ENCODE measurements at places on chromosomes 1 and 21.

DNA sequence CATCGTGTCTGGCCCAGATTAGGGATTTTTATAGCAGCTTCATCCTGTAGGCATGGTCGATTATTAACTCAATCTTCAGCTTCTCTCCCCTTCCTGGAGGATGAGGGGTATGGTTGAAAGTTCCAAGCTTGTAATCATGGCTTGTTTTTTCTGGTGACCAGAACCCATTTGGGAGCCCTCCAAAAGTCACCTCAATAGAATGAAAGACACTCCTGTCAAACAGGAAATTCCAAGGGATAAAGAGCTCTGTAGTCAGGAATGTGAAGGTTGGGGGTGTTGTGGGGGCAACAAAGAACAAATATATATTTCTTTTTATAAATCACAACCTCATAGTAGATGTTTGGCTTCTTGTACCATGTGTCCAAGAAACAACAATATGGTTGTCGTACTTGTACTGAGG lies 212.7 kb upstream of the ESRRG start:
- H3K36me3 ChIP-seq: no peaks in the 10 kb centered on the region
- H3K27ac ChIP-seq: no peak overlapping the region
- no peaks in the 10 kb centered on the region for H3K4me1 ChIP-seq
- no peak overlapping the region for H3K4me3 ChIP-seq
- no peak for DNase-seq

DNA sequence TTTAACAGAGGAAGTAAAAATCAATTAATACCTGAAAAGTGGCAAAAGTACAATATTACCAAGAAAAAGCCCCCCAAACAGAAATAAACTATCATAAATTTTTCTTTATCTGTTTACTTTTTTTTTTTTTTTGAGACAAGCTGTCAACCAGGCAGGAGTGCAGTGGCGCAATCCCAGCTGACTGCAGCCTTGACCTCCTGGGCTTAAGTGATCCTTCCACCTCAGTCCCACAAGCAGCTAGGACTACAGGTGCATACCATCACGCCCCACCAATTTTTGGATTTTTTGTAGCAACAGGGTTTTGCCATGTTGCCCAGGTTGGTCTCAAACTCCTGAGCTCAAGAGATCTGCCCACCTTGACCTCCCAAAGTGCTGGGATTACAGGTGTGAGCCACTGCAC lies 8.0 kb downstream of the TFB2M start:
- no peak overlapping the region for H3K4me3 ChIP-seq
- no peaks in the 10 kb centered on the region for H3K27me3 ChIP-seq
- no peak for DNase-seq
- no peaks in the 10 kb centered on the region for H3K4me1 ChIP-seq
- no peak overlapping the region for H3K27ac ChIP-seq

DNA sequence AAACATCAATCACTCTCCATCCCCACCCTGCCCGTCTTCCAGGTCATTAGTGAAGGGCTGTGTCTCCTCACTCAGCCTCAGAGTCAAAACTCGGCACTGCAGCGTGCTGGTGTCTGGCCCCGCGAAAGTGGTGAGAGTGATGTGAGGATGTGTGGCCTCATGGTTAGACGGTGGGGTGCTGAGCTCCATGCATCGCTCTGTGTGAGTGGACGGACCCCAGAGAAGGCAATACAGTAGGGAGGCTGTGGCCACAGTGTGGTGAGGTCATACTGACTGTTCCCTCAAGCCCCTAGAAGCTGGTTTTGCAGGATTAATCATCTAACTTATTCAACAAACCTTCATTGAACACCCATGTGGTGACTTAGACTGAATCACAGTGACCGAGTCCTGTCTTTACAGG lies 329.9 kb upstream of the AJAP1 start:
- DNase-seq: no peak
- no peak overlapping the region for H3K27ac ChIP-seq
- H3K36me3 ChIP-seq: no peaks in the 10 kb centered on the region
- no peak overlapping the region for H3K4me3 ChIP-seq
- no peaks in the 10 kb centered on the region for H3K27me3 ChIP-seq

DNA sequence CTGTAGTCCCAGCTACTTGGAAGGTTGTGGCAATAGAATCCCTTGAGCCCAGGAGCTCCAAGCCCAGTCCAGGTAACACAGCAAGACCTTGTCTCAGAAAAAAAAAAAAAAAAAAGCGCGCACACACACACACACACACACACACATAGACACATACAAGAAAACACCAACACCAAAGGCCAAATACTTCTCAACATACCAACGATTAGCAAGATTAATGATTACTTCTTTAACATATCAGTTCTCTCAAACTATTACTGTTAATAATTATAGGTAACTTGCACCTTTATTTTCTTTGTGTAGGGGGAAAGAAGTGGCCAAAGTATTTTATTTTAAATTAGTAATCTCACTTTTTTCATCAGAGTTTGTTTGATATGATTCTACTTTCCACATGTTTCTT lies 289.5 kb upstream of the ADGRL2 start:
- no peaks in the 10 kb centered on the region for H3K27me3 ChIP-seq
- no peaks in the 10 kb centered on the region for H3K36me3 ChIP-seq
- no peaks in the 10 kb centered on the region for H3K4me1 ChIP-seq
- no peak overlapping the region for H3K4me3 ChIP-seq
- DNase-seq: no peak
- no peak overlapping the region for H3K27ac ChIP-seq

DNA sequence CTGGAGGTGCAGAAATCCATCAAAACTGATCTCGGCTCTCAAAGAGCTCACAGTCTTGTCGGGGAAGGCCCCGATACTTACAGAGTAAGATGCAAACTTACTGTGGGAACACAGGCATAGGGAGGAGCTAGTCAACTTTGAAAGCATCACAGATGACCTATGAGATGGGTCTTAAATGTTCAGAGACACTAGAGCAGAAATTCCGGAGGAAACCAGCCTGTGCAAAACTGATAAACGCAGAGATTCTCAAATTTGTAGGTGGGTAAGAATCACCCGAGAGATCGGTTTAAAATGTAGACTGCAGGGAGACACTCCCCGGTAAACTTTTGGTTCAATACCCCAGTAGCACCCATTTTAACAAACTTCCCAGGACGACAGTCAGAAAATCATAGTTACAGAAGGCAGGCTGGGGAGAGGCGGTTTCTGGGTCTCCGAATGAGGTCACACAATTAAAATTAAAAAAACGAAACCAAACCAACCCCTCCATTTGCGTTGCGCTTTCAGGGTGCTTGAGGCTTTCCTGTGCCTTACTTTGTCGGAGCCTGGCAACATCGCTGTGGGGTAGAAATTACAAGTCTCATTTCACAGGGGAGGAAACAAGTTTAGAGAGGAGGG lies 755 bp upstream of the THRAP3 start:
- peaks cover 38% of the 10 kb centered on the region for H3K4me1 ChIP-seq
- H3K27me3 ChIP-seq: no peaks in the 10 kb centered on the region
- peak overlapping the region; percentile 91 for H3K27ac ChIP-seq

DNA sequence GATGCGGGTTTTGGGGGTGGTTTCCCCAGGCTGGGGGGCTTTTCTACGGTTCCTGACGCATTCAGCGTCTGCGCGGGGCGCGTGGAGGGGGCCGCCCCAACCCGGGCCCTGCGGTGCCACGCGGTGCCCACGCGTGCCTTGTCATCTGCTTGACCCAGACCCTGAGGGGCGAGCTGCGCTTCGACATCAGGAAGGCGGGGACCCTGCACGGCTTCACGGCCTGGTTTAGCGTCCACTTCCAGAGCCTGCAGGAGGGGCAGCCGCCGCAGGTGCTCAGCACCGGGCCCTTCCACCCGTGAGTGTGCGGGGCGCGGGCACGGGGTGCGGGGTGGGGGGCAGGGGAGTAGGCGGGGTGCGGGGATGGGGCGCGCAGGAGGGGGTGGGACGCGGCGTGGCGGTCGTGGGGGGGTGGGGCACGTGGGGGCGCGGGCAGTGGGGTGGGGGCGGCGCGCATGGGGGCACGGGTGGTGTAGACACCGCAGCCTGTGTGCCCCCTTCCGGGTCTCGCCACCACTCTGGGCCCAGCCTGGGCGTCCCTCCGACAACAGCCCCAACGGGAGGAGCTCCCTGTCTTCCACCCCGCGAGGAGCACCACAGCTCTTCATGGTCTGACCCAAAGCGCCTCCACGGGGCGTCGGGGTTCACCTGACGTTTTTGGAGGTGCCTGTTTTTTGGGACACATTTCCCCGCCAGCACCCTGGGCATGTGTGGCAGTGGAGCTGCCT lies 26.3 kb downstream of the PRMT2 start:
- no peak for DNase-seq
- peaks cover under 1% of the 10 kb centered on the region for H3K4me1 ChIP-seq
- H3K27me3 ChIP-seq: no peaks in the 10 kb centered on the region
- H3K27ac ChIP-seq: peak overlapping the region; percentile 57
- H3K4me3 ChIP-seq: peak overlapping the region; percentile 28
- H3K36me3 ChIP-seq: peaks cover 49% of the 10 kb centered on the region

GRCh38 chr21:16071761-16072160 lies 342.0 kb downstream of the USP25 start:
- no peak for DNase-seq
- H3K36me3 ChIP-seq: no peaks in the 10 kb centered on the region
- no peak overlapping the region for H3K27ac ChIP-seq
- no peaks in the 10 kb centered on the region for H3K27me3 ChIP-seq

- H3K27ac ChIP-seq: no peak overlapping the region
- no peaks in the 10 kb centered on the region for H3K36me3 ChIP-seq
- H3K4me3 ChIP-seq: no peak overlapping the region
- DNase-seq: no peak
- H3K4me1 ChIP-seq: no peaks in the 10 kb centered on the region
Measured at GRCh38 chr1:3687504-3687903, 35.2 kb downstream of the TP73 start.

DNA sequence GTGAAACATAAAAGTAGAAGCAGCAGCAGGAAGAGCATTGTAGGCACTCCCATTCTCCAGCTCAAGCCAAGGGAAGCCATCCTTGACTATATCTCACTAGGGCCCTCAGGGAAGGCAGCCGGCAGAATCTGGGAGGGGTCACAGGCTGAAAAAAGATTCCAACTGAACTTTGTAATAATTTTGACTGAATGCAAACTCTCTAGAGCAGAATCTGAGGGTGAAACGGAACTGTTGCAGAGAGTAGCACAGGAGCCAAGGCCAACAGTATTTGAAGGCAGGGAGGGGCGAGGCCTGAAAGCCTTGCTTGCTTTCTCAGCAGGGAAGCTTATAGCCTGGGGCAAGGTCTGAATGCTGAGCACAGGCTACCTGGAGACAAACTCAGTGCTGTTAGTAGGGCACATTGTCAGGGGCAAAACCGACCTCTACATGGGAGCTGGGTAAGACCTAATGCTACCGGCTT lies 180.6 kb downstream of the COL24A1 start:
- H3K4me1 ChIP-seq: no peaks in the 10 kb centered on the region
- DNase-seq: no peak
- H3K36me3 ChIP-seq: no peaks in the 10 kb centered on the region
- no peak overlapping the region for H3K4me3 ChIP-seq
- no peaks in the 10 kb centered on the region for H3K27me3 ChIP-seq
- no peak overlapping the region for H3K27ac ChIP-seq

DNA sequence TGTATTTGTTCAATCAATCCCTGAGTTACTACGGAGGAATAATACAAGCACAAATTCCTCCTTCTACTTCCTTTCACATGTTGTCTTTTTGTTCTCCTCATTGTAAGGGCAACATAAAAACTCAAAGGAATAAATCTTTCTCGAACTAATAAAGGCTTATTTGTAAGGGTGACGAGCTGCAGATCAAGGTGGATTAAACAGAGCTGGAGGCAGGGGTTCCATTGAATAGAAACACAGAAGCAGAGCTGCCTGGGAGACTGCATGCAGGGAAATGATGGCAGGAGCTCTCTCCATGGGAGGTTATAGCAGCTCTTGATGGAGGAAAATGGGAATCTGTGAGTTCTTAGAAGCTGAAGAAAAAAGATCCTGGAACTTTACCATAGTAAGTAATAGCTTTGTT lies 160.2 kb downstream of the CYYR1 start:
- DNase-seq: no peak
- no peak overlapping the region for H3K4me3 ChIP-seq
- no peaks in the 10 kb centered on the region for H3K27me3 ChIP-seq

GRCh38 chr1:59410457-59410856 lies 113.6 kb downstream of the FGGY start:
- no peaks in the 10 kb centered on the region for H3K36me3 ChIP-seq
- peaks cover 6% of the 10 kb centered on the region for H3K4me1 ChIP-seq
- no peaks in the 10 kb centered on the region for H3K27me3 ChIP-seq
- DNase-seq: no peak
- no peak overlapping the region for H3K4me3 ChIP-seq

GRCh38 chr1:109509176-109510134 lies at the start of gene AMIGO1:
TSS of gene AMIGO1 (minus strand) at chr1:109509727. CDS start at chr1:109508912, 815 bp downstream.
- H3K27me3 ChIP-seq: no peaks in the 10 kb centered on the region
- no peaks in the 10 kb centered on the region for H3K36me3 ChIP-seq
- peak within 1 kb of the TSS; percentile 98 for H3K4me3 ChIP-seq
- H3K4me1 ChIP-seq: no peaks in the 10 kb centered on the region
- DNase-seq: no peak

GRCh38 chr1:159664247-159664646 lies 50.1 kb downstream of the CRP start:
- H3K27ac ChIP-seq: no peak overlapping the region
- H3K36me3 ChIP-seq: no peaks in the 10 kb centered on the region
- no peaks in the 10 kb centered on the region for H3K27me3 ChIP-seq
- no peak overlapping the region for H3K4me3 ChIP-seq
- no peaks in the 10 kb centered on the region for H3K4me1 ChIP-seq
- DNase-seq: no peak

DNA sequence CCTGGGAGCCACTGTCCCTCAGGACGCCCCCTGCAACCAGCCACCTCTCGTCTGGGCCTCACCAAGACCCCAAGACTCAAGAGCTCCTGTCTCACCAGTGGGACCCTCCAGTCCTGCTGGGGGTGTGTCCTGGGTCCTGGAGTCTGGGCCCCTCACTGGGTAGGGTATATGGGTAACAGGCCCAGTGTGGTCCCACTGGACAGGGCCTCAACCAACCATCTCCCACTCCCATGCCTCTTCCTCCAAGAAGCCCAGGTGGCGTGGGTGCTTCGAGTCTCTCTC lies 725 bp upstream of the VWA1 start:
- peak overlapping the region; percentile 34 for H3K4me3 ChIP-seq
- peaks cover 15% of the 10 kb centered on the region for H3K4me1 ChIP-seq
- peaks cover 3% of the 10 kb centered on the region for H3K27me3 ChIP-seq
- H3K36me3 ChIP-seq: no peaks in the 10 kb centered on the region
- DNase-seq: no peak
- H3K27ac ChIP-seq: peak overlapping the region; percentile 82

GRCh38 chr1:32888134-32888533 lies 1.8 kb downstream of the HPCA start:
- no peak overlapping the region for H3K27ac ChIP-seq
- no peaks in the 10 kb centered on the region for H3K36me3 ChIP-seq
- no peaks in the 10 kb centered on the region for H3K27me3 ChIP-seq
- H3K4me1 ChIP-seq: peaks cover 4% of the 10 kb centered on the region
- DNase-seq: no peak
- no peak overlapping the region for H3K4me3 ChIP-seq
